GM12878 (cell line): ENCODE measurements at places on chromosomes 4 and X.

GRCh38 chrX:13128104-13128503, 83.7 kb upstream of the FAM9C start:
- no peak overlapping the region for H3K4me3 ChIP-seq
- H3K27me3 ChIP-seq = no peaks in the 10 kb centered on the region
- no peak for DNase-seq
- H3K27ac ChIP-seq = no peak overlapping the region

GRCh38 chr4:147117431-147117830, 171.8 kb upstream of the TTC29 start:
- no peak for DNase-seq
- H3K4me1 ChIP-seq = peaks cover 2% of the 10 kb centered on the region; the same call in 1 of the 2 replicates
- H3K4me3 ChIP-seq = no peak overlapping the region
- H3K27ac ChIP-seq = no peak overlapping the region
- no peaks in the 10 kb centered on the region for H3K36me3 ChIP-seq

DNA sequence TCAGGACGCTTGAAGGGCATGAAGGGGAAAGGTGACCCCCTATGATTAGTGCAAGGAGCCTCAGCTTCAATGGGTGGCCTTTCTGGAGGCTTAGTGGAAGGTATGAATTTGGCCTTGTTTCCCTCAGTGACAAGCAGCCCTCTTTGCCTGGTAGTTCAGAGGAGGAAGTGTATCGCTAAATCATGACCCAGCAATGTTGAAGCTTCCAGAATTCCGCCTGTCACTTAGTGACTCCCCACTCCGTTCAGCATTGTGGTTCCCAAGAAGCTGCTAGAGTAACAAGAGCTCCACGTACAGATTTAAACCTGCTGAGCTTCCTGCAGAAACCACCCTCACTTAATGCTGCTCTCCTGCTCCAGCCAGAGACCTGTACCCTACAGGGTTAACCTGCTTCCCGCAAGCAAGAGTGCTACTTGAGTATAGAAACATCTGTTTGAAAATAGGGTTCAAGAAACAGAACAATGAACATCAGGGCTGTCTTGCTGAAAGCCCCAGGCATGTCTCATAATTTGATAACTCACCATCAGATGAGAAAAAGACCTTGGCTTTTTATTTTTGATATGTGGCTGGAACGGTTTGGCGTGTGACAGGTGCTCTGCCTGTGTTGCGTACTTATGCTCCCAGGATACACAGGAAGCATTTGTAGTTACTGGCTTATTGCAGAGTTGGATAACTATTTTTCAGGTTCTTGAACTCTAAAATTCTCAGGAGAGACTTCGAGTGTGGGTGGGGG, 105.2 kb downstream of the UCHL1 start:
- no peak for DNase-seq
- no peaks in the 10 kb centered on the region for H3K4me1 ChIP-seq
- H3K36me3 ChIP-seq = no peaks in the 10 kb centered on the region
- no peak overlapping the region for H3K4me3 ChIP-seq

- H3K36me3 ChIP-seq = no peaks in the 10 kb centered on the region
- no peaks in the 10 kb centered on the region for H3K27me3 ChIP-seq
- H3K4me1 ChIP-seq = no peaks in the 10 kb centered on the region
- DNase-seq = no peak
- no peak overlapping the region for H3K27ac ChIP-seq
These were observed 36.8 kb upstream of the TAPT1 start for GRCh38 chr4:16263056-16263455.

GRCh38 chr4:110049951-110050925, 137.6 kb downstream of the EGF start:
- DNase-seq = peak; percentile 8
- H3K27me3 ChIP-seq = no peaks in the 10 kb centered on the region
- no peaks in the 10 kb centered on the region for H3K36me3 ChIP-seq
- H3K4me3 ChIP-seq = no peak overlapping the region

- H3K4me1 ChIP-seq = no peaks in the 10 kb centered on the region
- peak within 1 kb of the TSS; percentile 65 for H3K4me3 ChIP-seq
- H3K27ac ChIP-seq = no peak within 1 kb of the TSS
- H3K36me3 ChIP-seq = no peaks in the 10 kb centered on the region
- peaks cover 6% of the 10 kb centered on the region; the same call in 1 of the 2 replicates for H3K27me3 ChIP-seq
- no peak for DNase-seq
These were observed at the start of gene BMP3 for GRCh38 chr4:81030061-81030980. TSS of gene BMP3 (plus strand) at chr4:81030708. CDS start at chr4:81031285, 577 bp downstream.

- H3K4me3 ChIP-seq = no peak overlapping the region
- peak overlapping the region; percentile 28; the same call in 1 of the 2 replicates for H3K27ac ChIP-seq
- no peaks in the 10 kb centered on the region for H3K27me3 ChIP-seq
- H3K4me1 ChIP-seq = peaks cover 4% of the 10 kb centered on the region
- DNase-seq = no peak
These were observed 2.7 kb upstream of the XKRX start for GRCh38 chrX:100931218-100931924.

GRCh38 chrX:74515356-74515755, 94.1 kb downstream of the SLC16A2 start:
- no peak for DNase-seq
- no peak overlapping the region for H3K4me3 ChIP-seq
- H3K36me3 ChIP-seq = no peaks in the 10 kb centered on the region
- H3K27me3 ChIP-seq = no peaks in the 10 kb centered on the region; the same call in 1 of the 2 replicates
